Stimulated activated CD4-positive, alpha-beta T cell treated with anti-CD3 and anti-CD28 coated beads, Interleukin-1b, Interleukin-23, amount 100 ng/mL, for 4 hours (primary cell): ENCODE measurements at places on chromosomes 7 and 10.

DNA sequence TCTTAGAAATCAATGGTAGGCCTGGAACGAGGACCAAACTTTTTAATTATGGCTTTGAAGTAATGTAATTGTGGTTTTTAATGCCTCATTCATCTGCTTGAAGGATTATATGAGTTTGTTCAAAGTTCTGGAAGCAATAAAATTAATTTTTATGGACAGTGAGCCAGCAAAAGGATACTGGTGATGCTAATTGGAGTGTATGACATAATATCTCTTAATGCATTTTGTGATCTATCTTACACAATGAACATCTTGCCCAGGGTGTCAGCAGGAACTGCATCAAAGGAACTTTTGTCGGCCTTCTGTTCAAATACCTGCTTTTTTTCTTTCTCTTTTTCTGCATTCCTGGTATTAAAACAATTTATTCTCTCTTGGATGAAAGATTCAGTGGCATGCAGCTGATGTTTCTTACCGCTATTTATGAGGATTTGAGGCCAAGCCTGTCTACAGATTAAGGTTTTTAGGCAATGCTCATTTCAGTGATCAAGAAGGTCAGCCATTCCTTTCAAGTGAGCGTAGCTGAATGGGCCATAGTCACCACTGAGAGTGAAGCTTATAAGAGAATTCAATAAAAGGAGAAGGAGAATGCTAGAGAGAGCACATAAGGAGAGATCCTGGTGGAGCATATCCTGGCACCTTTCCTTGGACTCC is 974.8 kb downstream of the SORCS3 start:
- DNase-seq: no peak

GRCh38 chr10:117609095-117609795 is 66.7 kb downstream of the EMX2 start:
- no peak for DNase-seq

GRCh38 chr7:112819536-112819935 is 29.3 kb upstream of the TMEM168 start:
- DNase-seq: no peak

GRCh38 chr7:8146788-8147413 is 115.1 kb downstream of the ICA1 start:
- no peak for DNase-seq

DNA sequence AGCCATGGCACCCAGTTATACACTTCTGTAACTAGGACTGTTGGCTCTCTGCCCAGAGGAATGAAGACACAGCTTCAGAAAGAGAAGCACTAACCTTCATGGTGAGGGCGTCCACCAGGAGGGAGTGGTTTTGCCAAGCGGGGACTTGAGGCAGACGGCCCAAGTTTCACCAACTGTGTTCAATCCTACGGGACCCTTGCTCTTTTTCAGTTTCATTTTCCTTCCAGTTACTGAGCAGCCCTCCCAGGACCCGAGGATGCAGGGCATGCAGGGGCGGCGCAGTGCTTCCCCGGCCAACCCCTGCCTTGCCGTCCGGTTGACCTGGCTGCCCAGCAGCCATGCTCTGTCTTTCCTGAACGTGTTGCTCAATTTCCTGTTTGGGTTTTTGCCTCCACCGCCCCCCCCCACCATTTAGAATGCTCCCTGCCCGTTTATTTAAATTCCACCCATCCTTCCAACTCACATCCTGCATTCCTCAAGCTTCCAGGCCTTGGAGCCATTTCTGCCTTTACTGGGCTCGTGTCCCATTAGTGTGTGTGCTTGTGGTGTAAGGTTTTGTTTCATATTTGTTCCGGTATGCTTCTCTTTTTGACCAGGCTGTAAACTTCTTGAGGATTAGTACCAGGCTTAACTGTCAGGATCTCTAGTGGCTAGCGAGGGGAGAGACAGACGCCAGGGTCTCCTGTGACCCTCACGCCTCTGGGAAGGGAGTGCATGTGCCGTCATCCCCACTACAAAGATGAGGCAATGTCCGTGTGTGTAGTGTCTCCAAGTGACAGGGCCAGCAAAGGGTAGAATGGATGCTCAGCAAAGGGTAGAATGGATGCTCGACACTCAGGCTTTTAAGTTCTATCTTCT is 31.6 kb downstream of the IL15RA start:
- DNase-seq: no peak

DNA sequence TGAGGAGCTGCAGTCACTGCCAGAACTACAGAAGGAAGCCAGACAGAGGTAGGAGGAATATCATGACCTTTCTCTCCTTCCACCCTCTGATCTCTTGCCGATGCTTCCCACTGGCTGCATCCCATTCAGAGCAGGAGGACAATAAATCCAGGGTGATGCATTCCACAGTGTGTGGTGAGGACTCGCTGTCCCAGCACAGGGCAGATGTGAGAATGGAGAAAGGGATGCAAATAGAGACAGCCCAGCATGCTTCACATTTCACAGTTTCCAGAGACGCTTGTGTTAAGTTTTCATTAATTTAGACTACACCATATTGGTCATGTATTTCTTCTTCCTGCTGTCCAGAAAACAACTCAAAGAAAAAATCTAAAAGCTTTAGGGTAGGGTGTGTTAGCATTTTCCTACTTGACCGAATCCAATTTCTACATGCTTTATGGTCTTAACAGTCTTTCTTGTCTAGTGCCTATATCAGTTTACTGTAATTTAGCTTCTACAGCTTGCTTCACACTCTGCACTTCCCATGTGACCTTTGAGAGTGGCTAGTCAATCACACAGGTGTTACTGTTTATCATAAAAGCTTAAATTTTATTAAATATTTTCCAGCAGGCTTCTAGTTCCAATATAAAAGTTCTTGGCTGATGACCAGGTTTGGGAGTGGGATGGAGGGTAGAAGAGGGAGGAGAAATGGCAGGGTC is 155.6 kb downstream of the RAPGEF5 start:
- no peak for DNase-seq

DNA sequence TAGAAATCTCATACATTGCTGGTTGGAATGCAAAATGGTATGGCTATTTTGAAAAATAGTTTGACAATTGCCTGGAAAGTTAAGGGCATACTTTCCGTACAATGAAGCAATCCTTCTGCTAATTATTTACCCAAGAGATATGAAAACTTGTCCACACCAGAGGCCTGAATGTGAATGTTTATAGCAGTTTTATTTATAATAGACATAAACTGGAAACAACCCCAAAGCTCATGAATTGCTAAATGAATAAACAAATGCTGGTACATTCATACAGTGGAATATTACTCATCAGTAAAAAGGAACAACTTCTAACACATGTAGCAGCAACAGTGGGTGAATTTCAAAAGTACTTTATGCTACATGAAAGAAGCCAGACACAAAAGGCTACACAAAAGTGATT is 42.7 kb downstream of the MMRN2 start:
- no peak for DNase-seq

DNA sequence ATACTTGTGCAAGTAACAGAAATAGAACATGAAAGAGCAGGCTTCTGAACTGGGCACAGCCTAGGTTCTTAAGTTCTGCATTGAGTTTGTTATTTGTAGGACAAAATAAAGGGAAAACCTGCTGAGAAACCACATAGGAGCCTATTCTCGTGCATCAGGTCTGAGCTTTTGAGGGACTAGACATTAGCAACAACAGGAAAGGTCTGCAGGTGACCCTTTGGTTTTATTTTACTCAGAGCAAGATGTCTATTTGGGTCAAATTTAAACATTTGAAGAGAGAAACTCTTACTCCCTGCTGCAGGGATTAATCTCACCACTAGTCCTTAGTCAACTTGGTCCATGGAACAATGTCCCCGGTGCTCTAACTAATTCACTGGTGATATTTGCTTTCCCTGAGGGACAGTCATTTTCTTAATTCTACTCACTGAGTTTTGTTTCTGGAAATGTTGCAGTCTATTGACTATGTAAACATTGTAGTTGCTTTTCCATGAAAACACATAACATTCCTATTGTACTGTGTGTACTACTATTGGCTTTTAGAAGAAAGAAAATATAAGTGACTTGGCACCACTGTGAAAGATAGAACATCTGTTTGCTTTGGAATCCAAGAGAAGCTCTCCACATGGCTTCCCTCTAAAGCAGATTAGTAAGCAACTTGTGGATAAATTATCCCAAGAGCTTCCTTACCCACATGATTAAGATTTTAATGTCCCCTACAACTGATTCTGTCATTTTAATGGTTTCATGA is 108.2 kb downstream of the CHRM2 start:
- DNase-seq: no peak

- no peak for DNase-seq
Measured at GRCh38 chr10:114110174-114110972, 63.6 kb downstream of the CCDC186 start.

DNA sequence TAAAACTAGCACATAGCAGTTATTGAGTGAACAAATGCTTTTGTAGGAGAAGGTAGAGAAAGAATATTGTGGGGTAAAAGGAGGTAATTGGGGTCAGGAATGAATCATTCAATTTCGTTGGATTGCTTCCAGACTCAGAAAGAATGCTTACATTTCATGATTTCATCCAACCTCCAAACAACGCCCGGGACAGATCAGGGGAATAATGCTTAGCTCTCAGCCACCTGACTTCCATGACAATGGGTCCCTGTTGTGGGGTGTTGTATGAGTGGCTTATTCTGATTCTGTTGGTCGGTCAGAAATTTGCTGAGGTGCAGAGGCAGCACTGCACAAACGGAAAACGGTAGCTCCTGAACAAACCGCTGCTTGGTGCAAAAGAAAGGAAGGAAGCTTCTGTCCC is 24.0 kb upstream of the INPP5F start:
- DNase-seq: no peak

- DNase-seq: no peak
Measured at GRCh38 chr7:46572691-46573090, 651.6 kb upstream of the IGFBP3 start.

DNA sequence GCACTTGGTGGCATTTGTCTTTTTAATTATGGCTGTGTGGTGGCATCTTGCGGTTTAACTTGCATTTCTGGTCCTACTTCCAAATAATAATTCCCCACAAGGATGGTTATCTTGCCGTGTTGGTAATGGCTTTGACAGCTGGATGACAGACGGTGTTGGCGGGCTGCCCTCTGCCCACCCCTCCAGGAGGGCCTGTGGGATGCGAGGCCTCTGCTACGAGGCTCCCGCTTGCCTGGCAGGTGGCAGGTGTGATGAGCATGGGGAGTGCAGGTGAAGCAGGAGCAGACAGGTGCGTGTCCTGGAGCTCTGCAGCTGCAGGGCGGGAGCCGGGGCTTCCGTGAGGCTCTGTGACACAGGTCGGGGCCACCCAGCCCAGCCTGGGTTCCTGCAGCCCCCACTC is 11.8 kb downstream of the INPP5A start:
- no peak for DNase-seq
